ENCODE measurements at places on chromosomes 4 and X. TPM values are rescaled to one million over a fixed set of nuclear protein-coding genes. Genes with fewer than 3 reads are reported as not detected.

GRCh38 chrX:7088968-7089615 is 58.4 kb upstream of the STS start:
- H3K36me3 ChIP-seq: no peaks in the 10 kb centered on the region
- H3K4me1 ChIP-seq: peaks cover 3% of the 10 kb centered on the region
- H3K4me3 ChIP-seq: no peak overlapping the region
- no peak overlapping the region for H3K27ac ChIP-seq
- no peak for DNase-seq

- no peak for DNase-seq
- no peak overlapping the region for H3K4me3 ChIP-seq
- H3K4me1 ChIP-seq: no peaks in the 10 kb centered on the region
- no peak overlapping the region for H3K27ac ChIP-seq
Measured at GRCh38 chr4:143587703-143588102, 74.2 kb downstream of the SMARCA5 start.

GRCh38 chr4:149999485-150000074 is 78.7 kb upstream of the DCLK2 start:
- H3K36me3 ChIP-seq: no peaks in the 10 kb centered on the region
- H3K27me3 ChIP-seq: no peaks in the 10 kb centered on the region
- no peak overlapping the region for H3K27ac ChIP-seq

DNA sequence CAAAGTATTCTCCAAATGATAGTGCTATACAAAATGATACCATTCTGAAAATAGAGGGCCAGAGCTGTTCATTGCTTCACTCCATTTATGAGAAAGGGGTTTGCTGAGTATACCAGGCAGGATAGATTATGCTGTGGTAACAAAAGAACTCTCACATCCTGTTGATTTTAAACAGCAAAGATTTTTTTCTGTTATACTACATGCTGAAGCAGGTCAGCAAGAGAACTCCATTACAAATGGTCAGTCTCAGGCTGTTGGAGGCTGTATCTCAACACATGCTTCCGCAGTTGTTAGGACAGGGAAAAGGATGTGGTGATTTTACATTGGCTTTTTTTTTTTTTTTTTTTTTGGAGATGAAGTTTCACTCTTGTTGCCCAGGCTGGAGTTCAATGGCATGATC is 13.7 kb upstream of the KLHL5 start:
- peaks cover 14% of the 10 kb centered on the region for H3K4me1 ChIP-seq
- no peak overlapping the region for H3K4me3 ChIP-seq
- no peaks in the 10 kb centered on the region for H3K27me3 ChIP-seq
- H3K36me3 ChIP-seq: no peaks in the 10 kb centered on the region
- H3K27ac ChIP-seq: no peak overlapping the region

DNA sequence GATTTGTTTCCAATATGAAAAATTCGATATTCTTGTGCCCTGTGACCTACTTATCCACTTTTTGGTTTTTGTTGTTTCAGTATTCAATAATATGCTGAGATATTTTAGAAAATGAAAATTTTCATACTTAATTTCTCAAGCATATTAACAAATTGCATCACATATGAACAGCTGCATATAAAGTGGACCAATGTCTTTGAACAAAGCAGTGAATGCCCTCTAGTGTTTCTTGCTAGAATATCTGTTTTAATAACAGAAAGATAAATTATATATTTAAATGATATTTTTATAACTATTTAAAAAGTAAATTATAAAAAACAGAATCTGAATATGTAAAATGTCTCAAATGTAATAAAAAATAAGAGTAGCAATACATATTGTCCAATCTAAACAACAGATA is 31.7 kb upstream of the INTU start:
- no peaks in the 10 kb centered on the region for H3K4me1 ChIP-seq
- no peak overlapping the region for H3K4me3 ChIP-seq
- no peaks in the 10 kb centered on the region for H3K36me3 ChIP-seq
- no peaks in the 10 kb centered on the region for H3K27me3 ChIP-seq
- H3K27ac ChIP-seq: no peak overlapping the region

Gene KIF4A
- 0.33 TPM for total RNA-seq

Gene NUP62CL
- 1.2 TPM for total RNA-seq
